AG09309 (cell line): ENCODE measurements at places on chromosomes 5 and 9.

DNA sequence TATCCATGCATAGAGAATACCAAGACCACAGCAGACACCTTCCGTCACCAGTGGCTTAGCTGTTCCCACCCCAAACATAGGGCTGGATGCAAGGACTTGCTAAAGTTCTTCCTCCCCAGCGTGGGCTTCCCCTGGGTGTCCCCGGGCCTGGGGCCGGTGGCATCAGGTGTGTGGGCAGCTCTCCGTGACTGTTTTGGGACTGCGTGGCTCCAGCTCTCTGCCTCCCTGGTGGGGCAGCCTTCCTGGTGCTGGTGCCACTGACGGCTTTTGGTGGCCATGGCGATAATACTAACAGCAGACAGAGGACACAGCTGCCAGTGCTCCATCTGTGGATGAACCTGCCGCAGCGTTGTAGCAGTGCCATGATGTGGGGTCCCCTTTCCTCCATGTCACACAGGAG is 4.9 kb downstream of the CACFD1 start:
- DNase-seq, result no peak

DNA sequence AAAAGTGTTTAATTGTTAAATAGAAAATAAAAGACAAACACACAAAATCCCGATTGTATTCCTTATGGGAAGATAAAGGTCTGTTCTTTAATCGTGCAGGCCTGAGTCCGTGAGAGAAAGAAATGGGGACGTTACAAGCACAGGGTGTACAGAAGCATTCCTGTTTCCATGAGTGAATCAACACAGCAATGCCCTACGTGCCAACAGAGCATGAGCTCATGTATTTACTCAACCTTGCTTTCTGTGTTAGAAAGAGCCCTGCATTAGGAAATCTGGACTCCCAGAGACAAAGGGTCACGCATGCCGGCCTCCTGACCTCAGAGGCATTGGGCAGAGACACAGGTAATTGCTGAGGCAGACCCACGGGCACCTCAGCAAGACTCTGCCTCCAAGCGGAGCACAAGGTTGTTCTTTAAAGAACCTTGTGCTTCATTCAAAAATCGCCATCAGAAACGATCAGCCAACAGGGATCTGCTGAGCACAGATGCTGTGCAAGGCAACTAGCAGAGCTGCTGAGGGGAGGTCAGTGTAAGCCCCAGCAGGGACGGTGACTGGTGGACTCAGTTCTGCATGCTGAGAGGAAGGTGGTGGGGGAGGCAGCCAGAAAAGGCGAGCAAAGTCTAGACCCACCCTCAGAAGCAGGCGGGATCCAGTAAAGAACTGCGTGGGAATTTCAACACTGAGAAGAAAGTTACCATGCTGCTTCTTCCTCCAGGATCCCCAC is 101.0 kb downstream of the TLE1 start:
- DNase-seq, result no peak

DNA sequence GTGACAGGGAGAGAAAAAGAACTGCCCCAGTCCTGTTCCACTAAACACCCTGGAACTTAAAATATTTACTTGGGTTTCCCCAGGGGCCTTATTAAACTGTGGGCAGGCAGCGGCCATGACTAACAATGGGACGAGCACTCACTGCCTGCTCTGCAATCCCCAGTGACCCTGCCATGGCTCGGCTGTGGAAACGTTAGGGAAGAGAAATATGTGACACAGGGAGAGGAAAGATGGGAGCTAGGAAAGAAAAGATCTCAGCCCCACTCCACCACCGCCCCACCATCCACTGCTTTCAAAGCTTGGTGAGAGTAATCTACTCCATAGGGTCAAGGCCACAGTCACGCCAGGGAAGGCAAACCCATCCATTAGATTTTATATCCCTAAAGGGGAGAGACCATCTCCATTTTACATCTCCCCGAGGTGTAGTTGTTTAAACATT is 117.6 kb downstream of the EFNA5 start:
- peak; percentile 62 for DNase-seq

DNA sequence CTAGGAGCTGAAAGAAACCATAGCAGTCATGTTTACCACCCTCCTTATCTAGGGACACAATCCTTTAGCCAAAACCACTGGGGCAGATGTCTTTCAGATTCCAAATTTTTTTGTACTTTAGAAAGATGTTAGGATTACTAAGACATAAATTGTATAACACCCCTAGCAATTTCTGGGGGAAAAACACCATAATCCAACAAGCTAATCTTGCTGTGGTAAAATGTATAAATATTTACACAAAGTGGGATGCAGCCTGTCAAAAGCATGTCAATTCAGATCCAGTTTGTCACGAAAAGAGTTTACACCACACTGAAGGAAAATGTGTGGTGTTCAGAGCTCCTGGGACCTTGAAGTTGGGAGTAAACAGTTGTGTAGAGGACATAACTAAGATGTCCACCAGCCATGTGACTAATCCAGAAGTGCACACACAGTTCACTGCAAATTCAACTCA is 274.3 kb downstream of the ADAMTSL1 start:
- no peak for DNase-seq

GRCh38 chr5:169706071-169706470 is 69.0 kb downstream of the DOCK2 start:
- DNase-seq, result peak; percentile 23

GRCh38 chr5:179403426-179404147 is 58.3 kb upstream of the ADAMTS2 start:
- DNase-seq, result no peak
